ENCODE measurements at places on chromosomes 4 and X.

DNA sequence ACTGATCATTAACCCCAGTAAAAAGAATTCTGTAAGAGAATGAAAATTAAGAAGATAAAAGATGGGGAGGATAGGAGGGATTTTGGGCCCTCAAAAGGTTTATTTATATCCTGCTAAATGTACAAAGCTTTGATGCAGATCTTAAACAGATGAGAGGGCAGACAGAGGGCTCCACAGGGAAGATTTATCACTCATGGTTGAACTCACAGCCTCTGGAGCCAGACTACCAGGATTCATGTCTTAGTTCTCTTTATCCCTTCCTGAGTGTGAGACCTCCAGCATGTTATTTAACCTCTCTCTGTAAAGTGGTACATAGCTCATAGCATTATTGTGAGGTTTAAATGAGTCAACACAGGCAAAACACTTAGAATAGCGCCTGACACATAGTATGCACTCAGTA, 74.4 kb downstream of the SOWAHB start:
- DNase-seq, result no peak

DNA sequence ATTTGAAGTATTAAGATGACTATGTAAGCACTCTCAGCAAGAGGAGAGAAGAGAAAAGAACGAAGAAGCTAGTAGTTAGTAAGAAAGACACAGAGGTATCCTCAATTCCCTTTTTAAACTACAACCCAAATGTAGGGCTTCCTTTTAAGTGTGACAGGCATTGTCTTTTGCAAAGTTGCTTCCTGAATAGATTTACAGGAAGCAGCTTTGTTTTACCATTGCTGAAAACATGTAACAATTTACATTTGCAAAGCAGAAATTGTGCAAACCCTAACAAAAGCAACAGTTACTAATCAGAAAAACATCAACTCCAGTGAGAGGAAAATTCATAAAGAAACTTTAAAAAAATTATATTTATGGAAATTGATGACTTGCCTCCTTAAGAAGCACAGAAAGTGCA, 96.4 kb downstream of the FAM13A start:
- no peak for DNase-seq

GRCh38 chrX:103467156-103467555, 52.1 kb downstream of the RAB40A start:
- no peak for DNase-seq

DNA sequence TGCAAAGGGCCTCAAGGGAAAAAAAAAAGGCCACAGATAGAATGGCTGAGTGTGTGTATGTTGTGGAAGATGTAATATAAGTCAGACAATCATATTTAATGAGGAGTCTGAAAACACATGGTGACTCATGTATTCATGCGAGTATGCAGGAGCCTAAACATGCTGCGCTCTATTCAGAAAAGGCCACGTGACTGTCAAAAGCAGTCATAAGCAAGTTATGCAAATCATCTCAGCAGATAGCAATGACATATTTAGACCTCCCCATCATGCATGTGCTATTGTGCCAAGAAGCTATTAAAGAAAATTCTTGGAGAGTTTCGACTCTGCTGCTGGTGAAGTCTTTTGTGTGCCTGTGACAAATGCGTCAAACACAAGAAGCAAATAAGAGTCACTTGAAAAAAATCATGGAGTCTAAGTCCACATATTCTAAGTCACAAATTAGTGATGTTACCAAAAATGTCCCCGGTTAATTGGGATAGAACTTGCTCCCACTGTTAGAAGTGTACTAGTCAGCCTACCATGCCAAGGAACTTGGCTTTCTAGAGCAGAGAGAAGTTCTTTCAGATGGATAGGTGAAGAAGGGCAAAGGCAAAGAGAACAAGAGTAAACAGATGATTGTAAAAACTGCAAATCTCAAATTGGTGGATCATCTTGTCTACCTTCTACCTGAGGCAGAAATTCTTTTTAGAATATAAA, 5.0 kb downstream of the LNX1 start:
- peak; percentile 55 for DNase-seq

Data from T1000 (cell line).